ENCODE measurements at places on chromosomes 2 and 18.

DNA sequence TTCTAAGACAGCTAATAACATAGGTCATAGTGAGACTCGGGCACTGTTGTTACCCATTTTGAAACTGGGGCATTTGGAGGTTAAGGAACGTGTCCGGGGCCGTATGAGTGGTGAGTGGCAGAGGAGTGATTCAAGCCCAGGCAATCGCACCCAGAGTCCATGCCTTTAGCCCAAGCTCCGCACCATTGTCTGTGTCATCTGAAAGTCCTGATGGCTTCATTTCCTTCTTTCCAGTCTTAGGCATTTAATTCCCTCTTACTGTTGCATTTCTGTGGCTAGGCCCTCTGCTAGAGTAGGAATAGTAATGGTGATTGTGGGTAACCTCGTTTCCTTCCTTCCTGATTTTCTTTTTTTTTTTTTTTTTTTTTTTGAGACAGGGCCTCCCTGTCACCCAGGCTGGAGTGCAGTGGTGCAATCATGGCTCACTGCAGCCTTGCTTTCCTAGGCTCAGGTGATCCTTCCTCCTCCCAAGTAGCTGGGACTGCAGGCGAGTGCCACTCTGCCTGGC, 49.8 kb upstream of the ASB1 start:
- no peak for DNase-seq

- no peak for DNase-seq
These were observed 338.4 kb downstream of the FIGN start for GRCh38 chr2:163397451-163397850.

DNA sequence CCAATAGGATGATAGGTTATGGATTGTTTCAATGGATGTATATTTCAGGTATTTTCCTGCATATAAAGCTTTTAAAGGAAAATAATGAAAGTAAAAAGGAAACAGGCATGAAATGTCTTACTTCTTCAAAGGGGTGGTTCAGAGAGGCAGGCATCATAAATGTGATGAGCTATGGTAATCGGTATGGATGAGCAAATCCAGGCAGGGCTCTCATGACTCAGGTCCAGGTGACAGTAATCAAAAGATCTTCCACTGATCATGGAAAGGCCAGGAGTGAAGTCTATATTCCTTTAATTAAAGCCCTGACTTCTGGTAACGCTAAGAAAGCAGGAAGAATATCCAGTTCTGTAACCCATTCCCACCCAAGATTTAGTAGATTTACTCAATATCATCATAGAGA, 48.7 kb upstream of the RGPD4 start:
- no peak for DNase-seq

DNA sequence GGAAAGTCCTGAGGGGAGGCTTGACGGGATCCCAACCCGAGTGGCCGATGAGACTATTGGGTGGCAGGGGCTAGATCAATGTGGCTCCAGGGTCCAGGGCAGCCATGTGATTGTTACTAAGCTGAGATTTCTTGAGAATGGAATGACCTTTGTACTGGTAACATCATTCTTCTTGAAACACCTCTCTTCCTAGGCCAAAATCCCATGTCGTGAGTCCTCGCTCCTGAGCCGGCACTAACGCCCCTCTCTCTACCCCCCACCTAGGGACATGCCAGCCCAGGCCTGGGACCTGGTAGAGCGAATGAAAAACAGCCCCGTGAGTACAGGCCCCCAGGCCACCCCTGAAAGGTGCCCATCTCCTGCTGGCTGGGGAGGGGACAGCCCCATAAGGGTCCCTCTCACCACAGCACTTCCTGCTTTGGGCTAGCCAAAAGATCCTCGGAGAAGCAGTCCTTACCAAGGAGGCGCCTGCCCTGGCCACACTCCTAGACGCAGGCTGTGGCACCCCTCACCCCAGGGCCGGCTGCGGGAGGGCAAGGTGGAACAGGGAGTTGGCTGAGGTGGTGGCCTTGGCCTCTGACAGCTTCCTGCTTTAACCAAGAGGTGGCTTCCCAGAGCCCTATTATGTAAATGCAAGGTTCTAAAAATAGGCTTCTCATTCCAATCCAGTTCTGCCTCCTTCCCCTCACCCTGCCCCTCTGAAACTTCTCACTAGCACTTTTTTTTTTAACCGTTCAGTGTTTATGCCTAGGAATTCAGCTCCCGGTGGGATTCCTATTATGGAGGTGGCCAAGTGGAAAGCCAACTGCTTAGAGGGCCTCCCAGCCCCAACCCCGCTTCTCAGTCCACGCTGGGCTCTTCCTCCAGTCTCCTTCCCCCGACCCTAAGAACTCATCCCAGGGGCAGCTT, 126.6 kb upstream of the PPP1CB start:
- DNase-seq = no peak

DNA sequence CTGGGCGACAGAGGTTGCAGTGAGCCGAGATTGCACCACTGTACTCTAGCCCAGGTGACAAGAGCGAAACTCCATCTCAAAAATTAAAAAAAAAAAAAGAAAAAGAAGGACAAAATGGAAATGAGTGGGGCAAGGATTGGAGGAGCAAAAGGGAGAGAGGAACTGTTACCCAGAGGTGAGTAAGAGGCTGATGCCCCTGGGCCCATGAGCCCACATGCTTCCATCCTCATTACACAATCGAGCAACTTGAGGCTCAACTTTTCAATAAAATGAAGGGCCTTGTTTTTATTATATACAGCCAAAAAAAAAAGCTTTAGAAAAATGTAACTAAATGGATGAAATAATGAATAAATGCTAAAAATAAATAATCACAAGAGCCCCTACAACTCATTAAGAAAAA, 91.7 kb upstream of the YWHAQ start:
- no peak for DNase-seq

GRCh38 chr2:240469239-240469636, 33.8 kb downstream of the GPC1 start:
- no peak for DNase-seq

GRCh38 chr18:65567372-65567771, 183.4 kb upstream of the CDH7 start:
- DNase-seq = peak; percentile 26

GRCh38 chr18:7978834-7979233, 411.7 kb downstream of the PTPRM start:
- DNase-seq = no peak

- DNase-seq = peak; percentile 39
These were observed 306.5 kb upstream of the TNP1 start for GRCh38 chr2:217166241-217166850.

GRCh38 chr2:189534854-189535832, 45.4 kb downstream of the SLC40A1 start:
- DNase-seq = no peak

- DNase-seq = no peak
These were observed 2.4 kb upstream of the NEDD4L start for GRCh38 chr18:58041633-58042032.

DNA sequence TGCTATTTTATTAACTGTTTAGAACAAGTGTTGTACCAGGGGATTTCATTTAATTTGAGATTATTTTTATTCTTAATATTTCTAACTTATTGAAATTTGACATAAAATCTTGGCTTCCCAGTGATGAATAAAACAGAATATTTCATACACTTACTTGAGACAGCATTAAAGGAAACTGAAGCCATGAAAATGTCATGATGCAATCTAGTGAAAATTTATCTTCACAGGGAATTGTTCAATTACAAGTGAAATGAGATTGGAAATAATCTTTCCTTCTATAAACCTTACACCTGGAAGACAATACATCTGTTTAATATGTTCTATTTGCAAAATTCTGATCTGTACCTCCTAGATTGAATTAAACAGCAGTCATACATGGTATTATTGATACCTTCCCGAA, 511.0 kb upstream of the CDH7 start:
- DNase-seq = no peak

DNA sequence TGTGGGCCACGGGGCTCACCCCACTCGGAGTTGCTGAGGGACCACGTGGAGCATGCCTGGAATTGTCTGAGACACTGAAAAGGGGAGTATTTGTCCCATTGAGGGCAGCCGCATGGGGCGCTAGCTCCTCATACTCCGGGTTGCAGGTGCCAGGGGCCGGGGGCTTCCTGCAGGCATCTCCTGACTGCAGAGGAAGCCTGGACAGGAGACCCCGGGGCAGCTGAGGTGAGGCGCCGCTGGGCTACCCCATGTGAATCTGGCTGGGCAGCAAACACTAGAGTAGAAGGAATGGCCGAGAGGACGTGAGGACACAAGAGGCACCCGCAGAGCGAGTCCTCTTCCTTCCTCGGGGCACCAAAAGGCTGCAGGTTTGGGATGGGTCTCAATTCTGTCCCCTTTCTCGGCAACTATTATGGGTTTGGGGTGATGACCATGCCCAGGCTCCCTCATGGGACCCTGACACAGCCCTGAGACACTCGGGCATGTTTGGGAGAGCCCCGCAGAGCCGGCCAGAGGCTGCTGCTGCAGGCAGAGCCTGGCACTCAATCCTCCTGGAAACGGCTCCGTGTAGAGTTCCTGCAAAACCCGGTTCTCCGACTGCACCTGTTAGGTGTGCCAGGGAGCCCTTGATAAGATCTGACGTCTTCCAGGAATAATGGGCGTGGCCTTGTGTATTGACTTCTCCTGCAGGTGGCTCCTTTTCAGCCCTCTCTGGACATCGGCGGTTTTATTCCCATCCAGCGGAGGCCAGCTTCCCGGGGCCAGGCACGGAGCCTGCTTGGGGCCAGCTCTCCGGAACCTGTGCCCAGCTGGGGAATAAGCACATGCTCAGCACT, 77.0 kb downstream of the CTIF start:
- DNase-seq = no peak

- no peak for DNase-seq
These were observed 98.6 kb downstream of the SPIRE1 start for GRCh38 chr18:12559319-12559718.

GRCh38 chr2:12718015-12718671, 1.4 kb downstream of the TRIB2 start:
- DNase-seq = peak; percentile 16

DNA sequence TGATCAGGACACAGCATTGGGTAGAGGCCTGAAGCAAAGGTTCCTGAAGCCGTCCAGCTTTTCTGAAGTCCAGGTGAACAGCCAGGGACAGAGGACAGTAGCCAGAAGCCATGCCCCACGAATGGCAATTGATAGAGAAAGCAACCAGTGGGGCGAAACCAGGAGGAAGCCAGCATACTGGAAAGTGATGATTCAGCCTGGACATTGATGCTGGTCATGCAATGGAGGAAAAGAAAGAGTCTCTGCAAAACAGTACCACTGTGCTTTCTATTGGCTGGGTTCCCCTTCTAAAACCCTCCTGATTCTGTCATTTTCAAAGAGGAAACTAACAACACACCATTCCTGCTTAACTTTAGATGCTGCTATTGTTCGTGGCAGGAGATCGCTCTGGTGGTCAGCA, 221.4 kb upstream of the EPAS1 start:
- no peak for DNase-seq

All from NCI-H1092 (cell line).